KBM-7 (cell line): ENCODE measurements at places on chromosomes 2 and 18.

DNA sequence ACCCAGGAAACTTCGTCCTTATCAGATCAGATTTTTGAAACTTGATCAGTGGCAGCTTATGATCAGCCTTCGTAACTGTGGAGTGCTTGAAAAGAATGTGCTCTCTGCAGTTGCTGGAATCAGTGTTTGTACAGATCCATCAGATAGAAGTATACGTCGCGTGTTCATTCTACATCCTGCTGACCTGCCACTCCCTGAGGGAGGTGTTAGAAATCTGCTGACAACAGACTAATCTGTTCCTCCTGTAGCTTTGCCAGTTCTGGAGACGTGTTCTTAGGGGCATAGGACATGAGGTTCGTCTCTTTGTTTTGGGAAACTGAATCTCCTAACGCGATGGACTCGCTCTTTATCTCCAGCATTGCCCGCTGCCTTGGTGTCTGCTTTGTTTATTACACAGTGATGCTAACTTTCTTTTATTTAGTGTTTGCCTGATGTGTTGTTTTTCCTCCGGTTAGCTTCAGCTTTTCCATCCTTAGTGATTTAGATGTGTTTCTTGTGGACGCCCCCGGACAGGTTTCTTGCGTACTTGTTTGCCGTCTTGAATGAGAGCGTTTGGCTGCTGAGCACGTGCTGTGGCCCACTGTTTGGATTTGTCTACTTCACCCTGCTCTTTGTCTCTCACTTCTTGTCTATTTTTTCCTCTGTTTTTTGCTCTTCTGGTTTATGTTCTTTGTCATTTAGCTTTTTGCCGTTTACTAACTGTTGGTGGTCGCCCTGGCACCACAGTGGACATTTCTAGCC, 17.4 kb upstream of the GAL3ST2 start:
- DNase-seq, result no peak

DNA sequence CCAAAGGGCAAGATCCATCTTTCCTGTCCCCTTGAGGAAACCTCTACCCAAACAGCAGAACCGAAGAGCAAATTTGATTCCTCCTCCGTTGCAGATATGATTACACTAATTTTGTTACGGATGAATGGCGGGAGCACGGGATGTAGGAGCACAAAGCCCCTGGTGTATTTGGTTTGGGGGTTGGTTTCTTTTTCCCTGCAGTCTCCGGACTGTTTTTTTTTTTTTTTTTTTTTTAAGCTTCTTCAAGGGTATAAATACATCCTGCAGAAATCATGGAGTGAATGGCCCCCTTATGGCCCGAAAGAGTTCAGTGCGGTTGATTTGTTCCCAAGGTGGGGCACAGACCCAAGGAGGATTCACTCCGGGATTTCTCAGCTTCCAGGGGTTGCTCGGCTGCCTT, 135.3 kb upstream of the SH3BP4 start:
- no peak for DNase-seq

- no peak for DNase-seq
Observed at GRCh38 chr2:152063325-152063924, 35.4 kb downstream of the CACNB4 start.

DNA sequence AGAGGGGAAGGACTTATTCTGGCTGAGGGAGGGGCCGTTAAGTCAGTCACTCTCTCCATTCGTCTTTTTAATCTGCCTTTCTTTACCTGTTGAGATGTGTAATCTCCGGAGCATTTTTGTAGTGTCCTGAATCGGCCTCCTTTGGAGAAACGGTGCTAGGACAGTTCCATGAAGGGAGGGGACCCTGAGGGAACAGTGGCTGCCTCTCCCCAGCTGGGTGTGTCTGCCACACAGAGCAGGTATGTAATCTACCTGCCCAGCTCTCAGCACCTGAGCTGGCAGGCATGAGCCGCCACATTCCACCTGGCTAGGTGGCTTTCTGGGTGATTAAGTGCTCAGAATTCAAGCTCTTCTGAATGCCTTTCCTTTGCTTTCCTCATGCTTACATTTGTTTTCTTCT, 131.2 kb downstream of the WDSUB1 start:
- DNase-seq, result no peak

- DNase-seq, result no peak
Observed at GRCh38 chr2:186852508-186852907, 3.5 kb upstream of the ZSWIM2 start.

GRCh38 chr18:22057908-22058527, 111.4 kb upstream of the GATA6 start:
- no peak for DNase-seq

DNA sequence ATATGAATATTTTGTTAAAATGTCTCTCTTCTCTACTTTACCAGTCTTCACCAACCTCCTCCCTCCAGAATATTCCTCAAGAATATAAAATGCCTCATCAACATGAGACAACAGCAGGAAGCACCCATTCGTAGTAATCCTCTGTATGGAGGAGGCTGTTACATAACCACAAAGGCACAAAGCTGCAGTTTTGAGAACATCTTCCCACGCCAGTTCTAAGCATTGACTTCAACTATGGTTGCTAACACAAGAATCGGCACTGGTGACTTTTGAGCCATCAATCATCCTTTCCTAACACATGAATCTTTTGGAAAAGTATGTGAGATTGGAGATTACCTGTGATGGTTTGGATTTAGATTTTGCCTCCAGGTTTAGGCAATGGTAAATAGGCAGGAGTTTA, 54.9 kb upstream of the CYP1B1 start:
- DNase-seq, result peak; percentile 58

GRCh38 chr2:122634256-122634655, 878.8 kb downstream of the TSN start:
- no peak for DNase-seq
